ENCODE measurements at places on chromosomes 11 and 22.
A peak's percentile ranks its signal among the peaks of the same experiment; 100 is the strongest.

DNA sequence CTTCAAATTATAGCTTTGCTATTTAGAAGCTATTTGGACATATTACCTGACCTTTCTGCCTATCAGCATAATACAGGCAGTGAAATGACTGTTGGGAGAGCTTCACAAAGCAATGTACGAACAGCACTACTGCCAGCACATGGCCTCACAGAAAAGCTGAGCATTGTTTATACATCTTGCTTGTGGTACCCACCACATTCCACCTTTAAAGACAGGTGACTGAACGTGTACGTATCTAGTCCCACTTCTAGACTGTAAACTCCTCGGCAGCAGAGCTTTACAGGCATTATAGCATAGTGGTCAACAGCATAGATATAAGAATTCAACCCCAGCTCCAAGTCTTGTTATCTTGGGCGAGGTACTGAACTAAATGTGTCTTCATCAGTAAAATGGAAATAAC is 1.6 kb downstream of the JOSD1 start:
- DNase-seq = no peak

DNA sequence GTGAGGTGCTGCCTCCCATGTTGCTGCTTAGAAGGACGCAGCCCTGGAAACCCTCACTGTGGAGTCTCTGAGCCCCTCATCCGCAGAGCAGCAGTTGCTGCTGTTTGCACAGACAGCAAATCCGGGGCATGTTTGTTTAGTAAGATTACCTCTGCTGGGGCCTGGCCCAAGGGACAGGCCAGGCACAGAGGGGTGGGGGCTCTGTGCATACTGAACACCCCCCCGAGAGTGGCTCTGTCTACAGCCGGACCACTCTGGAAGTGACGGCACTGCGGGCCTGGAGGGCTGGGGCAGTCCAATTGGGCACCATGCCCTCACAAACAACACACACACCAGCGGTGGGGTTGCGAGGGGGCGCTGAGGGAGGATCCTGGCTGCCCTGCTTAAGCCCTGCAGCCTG is 22.9 kb upstream of the CCDC188 start:
- no peak for DNase-seq

DNA sequence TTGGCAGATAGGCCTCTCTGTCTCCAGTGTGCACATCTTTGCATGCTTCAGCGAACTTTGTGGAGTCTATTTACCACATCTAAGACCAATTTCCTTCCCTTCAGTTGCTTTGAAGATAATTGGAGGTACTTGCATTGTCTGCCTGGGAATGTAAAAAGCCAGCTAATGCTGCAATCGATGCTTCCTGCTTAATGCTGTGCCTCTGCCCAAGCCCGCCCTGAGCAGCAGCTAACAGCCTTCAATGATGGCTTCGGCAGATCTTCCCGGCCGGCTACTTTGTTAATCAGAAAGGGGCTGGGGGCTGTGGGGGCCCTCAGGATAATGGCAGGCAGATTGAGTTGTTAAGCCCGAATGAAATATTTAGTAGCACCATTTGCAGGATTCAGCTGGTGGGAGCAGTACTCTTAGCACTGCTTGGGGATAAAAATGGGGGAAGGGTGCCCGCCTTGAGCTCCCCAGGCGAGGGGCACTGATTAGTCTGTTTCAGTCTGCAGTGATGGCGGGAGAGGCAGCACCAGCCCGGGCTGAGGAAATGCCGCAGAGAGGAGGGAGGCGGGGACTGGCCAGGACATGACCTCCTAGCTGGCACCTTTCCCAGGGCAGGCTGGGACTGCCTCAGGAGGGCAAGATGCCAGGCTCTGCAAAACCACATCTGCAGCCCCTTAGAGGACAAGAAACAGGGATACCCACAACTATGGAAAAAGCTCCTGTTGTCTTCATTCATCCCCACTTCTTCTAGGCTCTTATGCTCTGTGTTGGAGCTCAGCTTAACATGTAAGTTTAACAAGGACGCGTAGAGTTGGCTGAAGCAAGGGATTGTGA is 460.0 kb downstream of the BUD13 start:
- no peak for DNase-seq

DNA sequence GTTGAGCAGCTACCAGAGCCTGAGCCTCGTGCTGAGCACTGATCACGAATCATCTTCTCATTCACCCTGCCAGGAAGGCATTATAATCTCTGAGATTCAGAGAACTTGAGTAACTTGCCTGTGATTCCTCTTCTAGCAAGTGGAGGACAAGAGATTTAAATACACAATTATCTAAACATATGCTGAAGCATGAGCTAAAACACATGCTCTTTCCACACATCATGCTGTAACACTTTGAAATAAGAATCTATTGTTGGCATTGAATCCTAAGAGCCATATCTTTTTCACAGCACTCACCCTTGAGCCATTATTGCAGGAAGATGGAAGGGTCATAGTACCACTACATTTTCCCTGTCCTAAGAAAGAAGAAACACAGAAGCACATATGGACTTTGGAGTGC is 722.5 kb upstream of the API5 start:
- DNase-seq = no peak

DNA sequence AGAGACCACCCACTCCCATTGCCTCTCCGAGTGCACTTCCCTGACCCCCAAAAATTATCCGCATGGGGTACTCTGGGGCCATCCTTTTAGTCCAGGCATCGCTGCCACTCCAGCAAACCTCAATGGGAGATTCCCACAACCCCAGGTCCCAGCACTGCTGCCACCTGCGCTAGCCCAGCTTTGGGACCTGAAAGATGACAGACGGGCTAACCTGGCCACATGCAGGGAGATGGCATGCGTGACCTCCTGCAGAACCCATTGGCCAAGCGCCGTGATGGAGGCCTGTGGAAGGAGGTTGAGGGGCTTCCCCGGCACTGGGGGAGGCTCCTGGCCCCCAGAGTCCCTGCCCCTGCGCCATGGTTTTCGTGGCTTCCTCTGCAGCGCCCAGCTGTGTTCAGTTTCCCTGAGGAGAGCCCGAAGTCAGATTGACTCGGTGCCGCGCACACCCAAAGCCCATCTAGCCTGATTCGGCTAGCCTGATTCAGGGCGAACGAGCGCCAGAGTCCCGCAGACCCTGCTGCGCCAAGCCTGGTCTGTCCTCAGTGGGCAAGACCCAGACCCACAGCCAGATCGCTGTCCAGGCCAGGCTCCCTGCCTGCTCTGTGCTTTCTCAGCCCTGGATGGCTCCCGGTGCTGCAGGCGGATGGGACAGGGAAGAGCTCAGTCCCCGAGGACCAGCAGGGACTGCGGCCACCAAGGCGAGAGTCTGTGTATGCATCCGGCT is 751 bp upstream of the WNT7B start:
- DNase-seq = no peak

GRCh38 chr11:119741369-119742262 is 12.6 kb upstream of the NECTIN1 start:
- DNase-seq = peak; percentile 86

DNA sequence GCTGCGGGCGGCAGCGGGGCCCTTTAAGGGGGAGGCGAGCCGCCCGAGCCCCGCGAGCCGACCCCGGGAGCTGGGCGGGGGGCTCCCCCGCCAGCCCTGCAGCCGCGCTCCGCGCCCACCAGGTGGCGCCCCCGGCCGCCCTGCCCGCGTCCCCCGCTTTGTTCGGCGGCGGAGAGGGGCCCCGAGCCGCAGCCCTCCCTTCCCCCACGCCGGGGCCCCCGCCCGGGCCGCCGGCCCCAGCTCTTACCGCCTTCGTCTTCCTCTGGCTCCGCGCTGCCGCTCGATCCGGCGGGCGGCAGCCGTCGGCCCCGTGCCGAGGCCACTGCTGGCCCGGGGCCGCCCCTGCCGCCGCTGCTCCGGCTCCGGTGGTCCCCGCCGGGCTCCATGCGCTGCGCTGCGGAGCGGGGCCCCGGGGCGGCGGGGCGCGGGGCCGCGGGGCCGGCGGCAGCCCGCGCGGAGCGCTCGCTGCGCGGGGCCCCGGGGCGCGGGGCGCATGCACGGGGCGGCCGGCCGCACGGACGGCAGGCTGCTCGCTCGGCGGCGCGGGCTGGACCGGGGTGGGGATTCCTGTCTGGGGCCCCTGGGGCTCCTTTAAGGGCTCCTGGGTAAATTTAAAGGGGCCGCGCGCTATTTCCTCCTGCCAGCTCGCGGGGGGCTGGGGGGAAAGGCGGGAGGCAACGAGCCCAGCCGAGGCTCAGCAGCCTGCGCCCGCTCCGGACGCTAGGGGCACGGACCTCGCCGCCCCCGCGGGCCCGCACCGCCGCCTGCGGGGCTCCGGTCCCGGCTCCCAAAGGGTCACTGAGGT is at the start of gene ZFTA:
Gene ZFTA (minus strand): TSS at position 539 of the 805 bp plus-strand sequence. CDS start 153 bp downstream, at position 386.
- peak; percentile 84 for DNase-seq

GRCh38 chr22:40751250-40751649 is 67.9 kb downstream of the SLC25A17 start:
- no peak for DNase-seq

GRCh38 chr11:28269586-28269985 is 161.4 kb downstream of the METTL15 start:
- no peak for DNase-seq

GRCh38 chr11:86523738-86524619 is 148.4 kb downstream of the ME3 start:
- DNase-seq = no peak

GRCh38 chr11:6844356-6844755 is 1.1 kb upstream of the OR10A5 start:
- DNase-seq = no peak

- DNase-seq = no peak
Measured at GRCh38 chr11:128579798-128580504, 7.4 kb downstream of the ETS1 start.

GRCh38 chr11:110645253-110645652 is 67.0 kb downstream of the ARHGAP20 start:
- DNase-seq = no peak

DNA sequence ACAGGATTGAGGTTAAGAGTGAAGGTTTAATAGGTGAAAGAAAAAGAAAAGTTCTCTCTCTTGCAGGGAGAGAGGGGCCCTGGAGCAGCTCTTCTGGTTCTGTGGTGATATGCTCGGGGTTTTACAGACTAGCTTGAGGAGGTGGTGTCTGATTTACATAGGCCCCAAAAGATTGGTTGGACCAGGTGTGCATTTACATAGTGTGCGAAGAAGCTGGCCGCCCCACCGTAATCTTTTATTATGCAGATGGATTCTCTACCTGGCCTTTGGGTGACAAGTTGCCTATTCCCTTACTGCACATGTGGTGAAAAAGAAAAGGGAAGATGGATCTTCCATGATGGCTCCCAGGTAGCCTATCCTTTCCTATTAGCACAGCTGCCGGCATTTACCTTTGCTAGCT is 219.9 kb upstream of the GRIA4 start:
- no peak for DNase-seq

GRCh38 chr11:70066628-70067027 is 11.5 kb upstream of the ANO1 start:
- DNase-seq = no peak

DNA sequence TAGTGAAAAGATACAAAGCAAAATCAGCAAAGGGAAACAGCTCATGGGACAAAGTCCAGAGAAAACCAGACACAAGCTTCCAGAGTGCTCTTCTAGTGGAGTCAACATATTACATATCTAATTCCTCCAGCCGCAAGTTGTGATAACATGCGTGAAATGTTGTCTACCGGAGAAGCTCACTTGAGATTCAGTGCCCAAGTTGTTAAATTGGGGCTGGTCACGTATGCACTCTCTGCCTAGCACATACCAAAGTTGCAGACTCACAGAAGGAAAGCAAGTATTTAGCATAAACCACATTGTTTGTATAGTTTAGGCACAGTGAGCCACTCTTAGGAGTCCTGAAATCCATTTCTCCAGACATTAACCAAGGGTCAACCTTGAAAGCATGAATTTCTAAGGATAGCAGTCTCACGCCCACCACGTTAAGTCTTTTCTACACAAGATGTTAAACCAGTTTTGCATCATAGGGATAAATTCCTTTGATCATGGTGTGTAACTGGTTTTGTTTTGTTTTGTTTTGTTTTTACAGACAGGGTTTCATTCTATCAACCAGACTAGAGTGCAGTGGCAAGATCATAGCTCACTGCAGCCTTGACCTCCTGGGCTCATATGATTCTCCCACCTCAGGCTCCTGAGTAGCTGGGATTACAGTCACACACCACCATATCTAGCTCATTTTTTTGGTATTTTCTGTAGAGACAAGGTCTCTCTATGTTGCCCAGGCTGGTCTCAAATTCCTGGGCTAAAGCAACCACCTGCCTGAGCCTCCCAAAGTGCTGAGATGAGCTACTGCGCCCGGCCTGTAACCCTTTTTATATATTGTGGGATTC is 39.5 kb upstream of the EP300 start:
- DNase-seq = no peak

GRCh38 chr11:72673943-72674828 is at the start of gene PDE2A:
TSS of gene PDE2A (minus strand) at chr11:72674422. CDS start at chr11:72674207, 215 bp downstream.
- DNase-seq = no peak

- no peak for DNase-seq
Measured at GRCh38 chr22:22745225-22746060, 101.0 kb downstream of the GGTLC2 start.

DNA sequence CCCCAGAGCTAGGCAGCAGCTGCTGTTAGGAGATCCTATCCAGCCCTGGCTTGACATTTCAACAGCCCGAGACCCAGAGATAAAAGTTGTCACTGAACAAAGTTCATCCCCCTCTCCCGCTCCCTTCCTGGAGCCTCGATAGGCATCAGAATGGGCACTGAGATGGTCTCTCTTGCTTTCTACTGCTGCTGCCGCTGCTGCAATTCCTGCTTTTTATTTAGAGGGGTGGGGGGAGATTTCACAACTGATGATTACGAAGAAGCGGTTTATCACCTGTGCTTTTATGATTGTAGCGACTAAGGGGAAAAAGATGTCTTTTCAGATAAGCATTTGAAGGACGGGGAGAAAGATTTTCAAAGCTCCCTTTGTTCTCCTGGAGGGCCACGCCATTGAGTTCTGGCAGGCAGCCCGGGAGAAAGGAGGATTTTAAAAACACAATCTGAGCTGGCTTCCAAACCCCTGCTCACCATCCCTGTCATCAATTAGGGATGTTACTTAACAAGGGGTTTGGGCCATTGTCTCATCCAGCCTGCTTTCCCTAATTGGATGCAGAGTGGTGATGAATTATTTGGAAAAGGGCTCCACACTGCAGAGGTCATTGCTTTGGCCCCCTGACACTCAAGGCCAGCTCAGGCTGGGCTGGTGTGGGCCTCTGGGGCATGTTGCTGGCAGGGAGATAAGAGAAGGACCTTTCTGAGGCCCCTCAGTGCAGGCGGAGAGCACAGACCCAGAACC is 344.7 kb downstream of the BUD13 start:
- DNase-seq = no peak

- no peak for DNase-seq
Measured at GRCh38 chr11:130101661-130102060, 32.0 kb downstream of the APLP2 start.

- peak; percentile 28 for DNase-seq
Measured at GRCh38 chr11:66115638-66116301, 45.7 kb downstream of the PACS1 start.

GRCh38 chr11:88179971-88180629 is 4.9 kb upstream of the RAB38 start:
- DNase-seq = no peak

GRCh38 chr11:60457576-60457975 is 1.9 kb downstream of the MS4A1 start:
- no peak for DNase-seq

All from GM12891 (cell line).